Coronary artery (tissue), 2 donors: ENCODE measurements at places on chromosomes 6 and 20.
A peak's percentile ranks its signal among the peaks of the same experiment; 100 is the strongest.

GRCh38 chr6:3316331-3316730 lies 57.6 kb downstream of the PSMG4 start:
- DNase-seq = peak; percentile 55

GRCh38 chr6:109282756-109283155 lies 99.5 kb downstream of the CD164 start:
- DNase-seq = no peak

DNA sequence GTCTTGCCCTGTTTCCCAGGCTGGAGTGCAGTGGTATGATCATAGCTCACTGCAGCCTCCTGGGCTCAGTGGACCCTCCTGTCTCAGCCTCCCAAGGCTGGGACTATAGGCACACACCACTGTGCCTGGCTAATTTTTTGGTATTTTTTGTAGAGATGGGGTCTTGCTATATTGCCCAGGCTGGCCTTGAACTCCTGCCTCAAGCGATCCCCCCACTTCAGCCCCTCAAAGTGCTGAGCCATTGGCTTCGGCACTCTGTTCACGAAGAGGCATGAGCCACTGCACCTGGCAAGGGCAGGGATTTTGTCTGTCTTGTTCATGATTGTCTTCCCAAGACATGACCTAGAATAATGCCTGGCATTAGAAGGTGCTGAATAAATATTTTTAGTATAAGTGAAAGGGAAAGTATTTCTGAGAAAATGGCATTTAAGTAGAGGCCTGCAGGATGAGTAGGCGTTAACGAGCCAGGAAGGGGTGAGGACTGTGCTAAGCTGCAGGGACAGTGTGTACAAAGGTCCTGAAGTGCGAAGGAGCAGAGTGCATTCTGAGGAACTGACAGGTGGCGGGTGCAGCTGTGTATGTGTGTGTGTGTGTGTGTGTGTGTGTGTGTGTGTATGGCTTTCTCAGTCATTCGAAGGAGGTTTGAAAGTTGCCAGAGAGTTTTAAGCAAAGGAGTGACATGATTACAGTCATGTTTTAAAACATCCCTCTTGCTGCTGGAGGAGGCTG lies 43.0 kb downstream of the VEGFA start:
- no peak for DNase-seq

- DNase-seq = no peak
These were observed 474.1 kb downstream of the CD109 start for GRCh38 chr6:74170118-74170517.

- no peak for DNase-seq
These were observed 882 bp upstream of the FAM184A start for GRCh38 chr6:119079283-119079809.

- DNase-seq = no peak
These were observed 9.8 kb downstream of the MMUT start for GRCh38 chr6:49453221-49453620.

DNA sequence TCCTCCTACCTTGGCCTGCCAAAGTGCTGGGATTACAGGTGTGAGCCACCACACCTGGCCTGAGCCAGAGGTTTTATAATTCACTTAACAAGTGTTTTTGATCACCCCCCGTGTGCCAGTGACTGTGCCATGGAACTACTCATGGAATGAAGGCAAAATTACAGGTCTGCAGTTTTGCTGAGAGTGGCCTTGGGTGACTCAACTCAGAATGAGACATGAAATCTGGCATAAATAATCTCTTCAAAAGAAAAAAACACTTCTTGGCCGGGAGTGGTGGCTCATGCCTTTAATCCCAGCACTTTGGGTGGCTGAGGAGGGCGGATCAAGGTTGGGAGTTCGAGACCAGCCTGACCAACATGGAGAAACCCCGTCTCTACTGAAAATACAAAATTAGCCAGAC lies 166.9 kb upstream of the SALL4 start:
- DNase-seq = no peak

DNA sequence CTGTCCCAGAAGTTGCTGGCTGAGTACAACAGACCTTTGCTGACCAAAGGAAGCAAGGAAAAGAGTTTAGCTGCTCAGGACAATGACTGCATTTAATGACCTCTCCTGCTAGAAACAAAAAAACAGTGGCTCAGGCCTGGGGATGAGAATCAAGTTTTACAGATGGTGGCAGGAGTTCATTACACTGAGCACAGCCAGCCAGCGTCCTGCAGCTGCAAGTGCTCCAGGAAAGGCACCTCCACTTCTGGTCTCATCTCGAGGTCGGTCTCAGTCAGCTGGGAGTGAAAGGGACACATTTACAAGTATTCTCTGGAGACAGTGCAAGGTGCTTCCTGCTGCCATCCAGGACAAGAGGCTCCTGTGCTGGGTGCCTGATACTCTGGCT lies 362.7 kb downstream of the THBS2 start:
- DNase-seq = no peak

- no peak for DNase-seq
These were observed 3.0 kb upstream of the LINC00237 start for GRCh38 chr20:21109144-21109543.
